ENCODE measurements at places on chromosomes 1 and 21.
A peak's percentile ranks its signal among the peaks of the same experiment; 100 is the strongest.

- DNase-seq, result no peak
These were observed 115.8 kb downstream of the C1orf94 start for GRCh38 chr1:34292472-34292871.

- no peak for DNase-seq
These were observed 16.9 kb downstream of the LRRC8C start for GRCh38 chr1:89649783-89650182.

DNA sequence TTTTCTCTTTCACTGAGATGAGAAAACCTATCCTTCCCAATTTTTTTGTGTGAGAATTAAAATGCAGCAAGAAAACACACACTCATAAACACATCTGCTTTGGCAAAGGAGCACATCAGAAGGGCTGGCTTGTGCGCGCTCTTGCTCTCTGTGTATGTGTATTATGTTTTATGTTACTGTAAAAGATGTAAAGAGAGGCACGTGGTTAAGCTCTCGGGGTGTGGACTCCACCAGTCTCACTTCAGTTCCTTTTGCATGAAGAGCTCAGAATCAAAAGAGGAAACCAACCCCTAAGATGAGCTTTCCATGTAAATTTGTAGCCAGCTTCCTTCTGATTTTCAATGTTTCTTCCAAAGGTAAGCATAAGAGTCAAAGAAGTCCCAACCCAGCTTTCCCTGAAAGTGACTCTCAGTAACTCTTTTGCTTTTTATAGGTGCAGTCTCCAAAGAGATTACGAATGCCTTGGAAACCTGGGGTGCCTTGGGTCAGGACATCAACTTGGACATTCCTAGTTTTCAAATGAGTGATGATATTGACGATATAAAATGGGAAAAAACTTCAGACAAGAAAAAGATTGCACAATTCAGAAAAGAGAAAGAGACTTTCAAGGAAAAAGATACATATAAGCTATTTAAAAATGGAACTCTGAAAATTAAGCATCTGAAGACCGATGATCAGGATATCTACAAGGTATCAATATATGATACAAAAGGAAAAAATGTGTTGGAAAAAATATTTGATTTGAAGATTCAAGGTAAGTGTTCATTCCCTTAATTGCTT, at the start of gene CD2:
TSS of gene CD2 (plus strand) at position 233 of the 780 bp plus-strand sequence. CDS start at position 296, 63 bp downstream.
- no peak for DNase-seq

GRCh38 chr1:221076391-221076811, 197.2 kb downstream of the HLX start:
- DNase-seq, result no peak

DNA sequence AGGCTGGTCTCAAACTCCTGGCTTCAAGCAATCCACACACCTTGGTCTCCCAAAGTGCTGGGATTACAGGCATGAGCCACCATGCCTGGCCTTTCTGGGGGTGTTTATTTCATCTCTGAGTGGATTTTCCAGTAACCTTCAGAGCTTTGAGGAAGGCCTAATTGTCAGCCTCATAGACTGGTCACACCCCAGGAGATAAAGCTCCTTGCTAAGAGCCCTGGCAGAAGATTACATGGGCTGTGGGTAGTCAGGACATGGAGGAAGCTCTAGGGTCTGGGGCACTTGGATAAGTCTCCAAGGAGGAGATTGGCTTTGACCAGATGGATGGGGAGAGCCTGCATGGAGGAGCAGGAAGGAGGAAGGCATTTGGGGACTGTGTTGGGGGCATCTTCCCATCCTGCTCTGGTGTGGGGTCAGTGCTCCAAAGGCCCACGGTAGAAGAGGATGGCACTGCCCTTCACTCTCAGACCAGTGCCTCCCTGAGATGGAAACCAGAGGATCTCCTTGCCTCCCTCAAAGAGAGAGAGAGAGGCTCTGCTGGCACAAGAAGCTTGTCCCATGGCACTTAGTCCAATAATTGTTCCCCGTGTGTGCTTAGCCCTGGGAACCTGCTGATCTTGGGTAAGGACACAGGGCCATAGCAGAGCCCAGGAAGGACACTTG, 14.7 kb upstream of the GSTM4 start:
- no peak for DNase-seq

GRCh38 chr1:244283772-244284171, 167.9 kb downstream of the ADSS2 start:
- no peak for DNase-seq

DNA sequence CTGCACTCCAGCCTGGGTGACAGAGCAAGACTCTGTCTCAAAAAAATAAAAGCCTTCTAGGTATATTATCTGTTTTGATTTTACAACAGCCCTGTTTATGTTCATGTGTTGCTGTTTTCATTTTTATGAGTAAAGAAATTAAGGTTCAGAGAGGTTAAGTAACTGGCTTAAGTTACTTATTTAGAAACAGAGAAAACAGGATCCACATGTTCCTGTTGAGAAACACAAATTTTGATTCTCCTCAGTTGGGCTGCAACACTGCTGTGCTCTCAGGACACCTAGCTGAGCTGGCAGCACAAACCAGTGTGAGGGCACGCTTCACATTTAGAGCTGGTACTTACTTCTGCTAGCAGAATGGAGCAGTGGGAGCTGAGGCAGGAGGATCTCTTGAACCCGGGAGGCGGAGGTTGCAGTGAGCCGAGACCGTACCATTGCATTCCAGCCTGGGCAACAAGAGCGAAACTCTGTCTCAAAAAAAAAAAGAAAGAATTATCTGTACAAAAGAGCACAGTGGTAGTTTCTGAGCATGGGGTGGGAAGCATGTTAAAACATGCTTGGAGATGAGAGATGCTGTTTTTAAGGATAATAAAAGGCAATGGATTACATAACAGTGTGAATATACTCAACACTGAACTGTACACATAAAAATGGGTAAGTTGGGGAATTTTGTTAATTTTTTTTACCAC, 2.4 kb downstream of the SPRTN start:
- no peak for DNase-seq

- DNase-seq, result peak; percentile 29
These were observed at the start of gene RAB42 for GRCh38 chr1:28591708-28592320. RAB42 (plus strand) TSS chr1:28592265; CDS start chr1:28592512, 247 bp downstream.

GRCh38 chr1:109188781-109189180, 24.9 kb upstream of the SARS1 start:
- DNase-seq, result no peak

- DNase-seq, result no peak
These were observed 106.0 kb downstream of the NTNG1 start for GRCh38 chr1:107246775-107247345.

GRCh38 chr1:17200756-17201155, 4.2 kb upstream of the PADI1 start:
- no peak for DNase-seq

DNA sequence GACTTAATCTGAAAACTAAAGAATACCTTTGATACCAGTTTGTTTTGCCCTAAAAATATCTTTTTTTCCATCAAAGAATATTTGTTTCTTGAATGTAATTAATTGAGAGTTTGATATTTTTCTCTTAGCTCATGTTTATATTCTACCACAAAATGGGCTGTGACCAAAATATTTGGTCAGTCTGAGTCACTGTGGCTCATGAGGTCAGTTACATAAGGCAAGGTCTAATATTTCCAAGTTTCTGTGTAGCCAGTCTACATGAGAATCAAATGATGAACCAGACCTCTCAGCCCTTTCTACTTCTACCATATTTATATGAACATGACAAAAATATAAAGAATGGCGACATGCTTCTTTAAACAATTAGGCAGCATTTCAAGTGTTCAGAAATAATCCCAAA, 83.0 kb upstream of the IVNS1ABP start:
- DNase-seq, result no peak

GRCh38 chr21:46406001-46406400, 52.7 kb upstream of the DIP2A start:
- no peak for DNase-seq

GRCh38 chr1:38274974-38275373, 228.4 kb upstream of the POU3F1 start:
- DNase-seq, result peak; percentile 44

DNA sequence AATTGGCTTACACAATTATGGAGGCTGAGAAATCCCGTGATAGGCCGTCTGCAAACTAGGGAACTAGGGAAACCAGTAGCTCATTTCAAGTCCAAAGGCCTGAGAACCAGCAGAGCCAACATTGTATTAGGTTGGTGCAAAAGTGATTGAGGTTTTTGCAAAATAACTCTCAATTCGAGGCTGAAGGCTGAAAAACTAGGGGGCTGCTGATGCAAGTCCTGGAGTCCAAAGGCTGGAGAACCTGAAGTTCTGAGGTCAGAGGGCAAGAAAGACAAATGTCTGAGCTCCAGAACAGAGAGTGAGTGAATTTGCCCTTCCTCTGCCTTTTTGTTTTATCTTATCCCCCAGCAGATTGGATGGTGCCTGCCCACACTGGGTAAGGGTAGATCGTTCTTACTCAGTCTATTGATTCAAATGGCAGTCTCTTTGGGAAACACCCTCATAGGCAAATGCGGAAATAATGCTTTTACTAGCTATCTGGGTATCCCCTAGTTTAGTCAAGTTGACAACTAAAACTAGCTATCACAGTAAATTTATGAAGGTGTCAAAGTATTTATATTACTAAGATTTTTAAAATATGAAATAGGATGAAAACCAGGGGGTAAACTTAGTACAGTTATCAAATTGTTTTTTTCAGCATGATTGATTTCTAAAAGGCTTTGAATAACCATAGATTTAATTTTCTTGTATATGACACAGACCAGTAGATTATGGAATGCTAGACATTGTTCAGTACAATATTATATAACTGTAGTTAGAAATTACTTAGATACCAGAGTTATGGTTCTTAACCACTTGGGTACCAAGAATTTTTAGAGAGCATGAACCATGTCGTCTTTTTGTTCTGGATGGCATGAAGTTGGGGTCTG, 15.4 kb downstream of the RABGAP1L start:
- no peak for DNase-seq

GRCh38 chr21:33848249-33848953, 67.2 kb downstream of the ATP5PO start:
- DNase-seq, result no peak

DNA sequence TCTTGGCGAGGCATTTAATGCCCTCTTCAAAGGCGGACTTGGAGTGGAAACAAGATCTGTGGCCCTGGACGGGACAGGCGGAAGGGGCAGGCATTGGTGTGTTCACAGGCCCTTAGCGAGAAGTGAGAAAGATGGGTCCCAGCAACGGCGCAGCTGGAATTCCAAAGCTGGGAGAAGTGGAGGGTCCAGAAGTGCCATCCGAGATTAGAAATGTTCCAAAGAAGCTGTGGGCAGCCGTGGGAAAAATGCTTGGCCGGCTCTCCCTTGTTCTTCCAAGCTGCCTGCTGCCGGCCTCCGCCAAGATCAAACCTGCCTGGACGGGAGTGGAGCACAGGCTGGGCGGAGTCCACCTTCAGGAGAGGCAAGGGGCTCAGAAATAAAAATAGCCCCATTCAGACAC, 69.4 kb upstream of the ACTRT2 start:
- no peak for DNase-seq

GRCh38 chr1:96559181-96559580, 162.4 kb upstream of the PTBP2 start:
- no peak for DNase-seq

- DNase-seq, result no peak
These were observed 22.7 kb downstream of the KRTAP10-1 start for GRCh38 chr21:44517175-44517899.

- peak; percentile 87 for DNase-seq
These were observed 93.4 kb upstream of the CSF3R start for GRCh38 chr1:36576118-36576517.

DNA sequence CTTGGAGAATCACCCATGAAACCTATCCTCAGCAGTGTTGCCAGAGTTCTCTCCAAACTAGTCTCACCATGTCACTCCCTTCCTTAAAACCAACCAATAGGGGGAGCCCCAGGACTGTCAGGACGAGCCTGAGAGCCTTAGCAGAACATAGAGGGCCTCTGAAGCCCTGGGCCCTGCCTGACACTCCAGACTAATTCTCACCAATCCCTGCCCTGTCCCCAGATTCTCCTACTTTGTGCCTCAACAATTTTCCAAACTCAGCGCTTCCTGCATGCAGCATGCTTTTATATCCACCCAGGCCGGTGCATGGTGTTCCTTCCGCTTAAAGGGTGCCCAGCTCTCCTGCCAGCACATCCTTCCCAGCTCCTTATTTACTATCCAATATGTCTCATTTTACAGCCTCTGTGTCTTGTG, 42.7 kb downstream of the HSD3B1 start:
- DNase-seq, result peak; percentile 13

- no peak for DNase-seq
These were observed 35.1 kb upstream of the IFNGR2 start for GRCh38 chr21:33368124-33368523.

- peak; percentile 44 for DNase-seq
These were observed 9.4 kb downstream of the TPM3 start for GRCh38 chr1:154182344-154183045.

DNA sequence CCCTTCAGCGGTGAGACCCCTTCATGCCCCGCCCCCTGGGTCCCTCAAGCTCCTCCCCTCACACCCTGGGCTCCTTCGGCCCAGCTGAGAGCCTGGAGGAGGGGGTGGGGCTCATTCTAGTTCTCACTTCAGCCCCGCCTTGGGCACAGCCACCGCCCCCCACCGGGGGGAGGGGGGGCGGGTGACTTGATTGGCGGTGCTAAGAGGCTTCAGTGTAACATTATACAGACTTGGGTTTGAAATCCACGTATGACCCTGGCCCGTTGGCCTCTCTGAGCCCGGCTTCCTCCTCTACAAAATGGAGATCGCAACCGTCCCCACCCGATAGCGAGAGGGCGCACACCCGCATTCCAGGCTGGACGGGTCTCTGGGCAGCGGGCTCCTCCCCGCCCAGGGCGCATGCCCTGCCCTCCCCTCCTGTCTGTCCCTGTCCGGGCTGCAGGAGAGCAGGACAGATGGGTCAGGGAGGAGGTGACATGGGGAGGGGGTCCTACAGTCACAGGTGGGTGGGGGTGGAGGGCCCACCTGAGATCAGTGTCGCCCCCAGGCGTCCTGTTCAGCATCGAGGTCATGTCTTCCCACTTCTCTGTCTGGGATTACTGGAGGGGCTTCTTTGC, 5.1 kb downstream of the CLCNKB start:
- peak; percentile 81 for DNase-seq

DNA sequence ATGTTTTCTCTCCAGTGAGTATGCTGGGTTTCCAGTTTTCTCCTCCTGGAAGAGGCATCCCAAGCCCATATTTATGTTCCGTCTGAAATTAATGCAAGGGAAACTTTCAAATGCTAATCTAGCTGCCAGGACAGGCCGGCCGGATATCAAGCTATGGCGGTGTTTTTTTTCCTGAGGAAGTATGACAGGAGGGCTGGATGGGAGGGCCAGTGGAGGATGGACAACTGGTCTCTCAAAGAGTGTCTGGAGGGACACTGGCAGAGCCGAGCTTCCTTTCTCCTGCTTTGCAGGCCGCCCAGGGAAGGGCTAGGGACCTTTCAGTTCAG, 212.7 kb downstream of the TRABD2B start:
- DNase-seq, result no peak

GRCh38 chr1:9101510-9102146, 27.3 kb downstream of the GPR157 start:
- peak; percentile 54 for DNase-seq

- no peak for DNase-seq
These were observed 161.7 kb downstream of the PTPRU start for GRCh38 chr1:29397981-29398380.

- DNase-seq, result no peak
These were observed 124.6 kb upstream of the IVNS1ABP start for GRCh38 chr1:185441605-185442004.

- no peak for DNase-seq
These were observed 12.2 kb downstream of the TMEM53 start for GRCh38 chr1:44661781-44662682.

GRCh38 chr1:165143437-165144065, 213.0 kb downstream of the LMX1A start:
- DNase-seq, result no peak

Measured in retina (tissue), 1 donor.